AG20443 (cell line): ENCODE measurements at places on chromosomes 7 and 10.

DNA sequence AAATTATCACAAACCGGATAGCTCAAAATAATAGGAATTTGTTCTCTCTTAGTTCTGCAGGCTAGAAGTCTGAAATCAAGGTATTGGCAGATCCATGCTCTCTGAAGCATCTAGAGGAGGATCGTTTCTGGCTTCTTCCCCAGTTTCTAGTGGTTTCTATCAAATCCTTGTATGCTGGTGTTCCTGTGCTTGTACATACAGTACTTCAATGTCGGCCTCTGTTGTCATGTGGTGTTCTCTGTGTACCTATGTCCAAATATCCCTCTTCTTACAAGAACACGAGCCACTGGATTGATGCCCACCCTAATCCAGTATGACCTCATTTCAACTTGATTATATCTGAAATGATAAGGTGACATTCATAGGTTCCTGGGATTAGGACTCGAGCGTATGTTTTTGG, 9.8 kb upstream of the TAX1BP1 start:
- no peak for DNase-seq

DNA sequence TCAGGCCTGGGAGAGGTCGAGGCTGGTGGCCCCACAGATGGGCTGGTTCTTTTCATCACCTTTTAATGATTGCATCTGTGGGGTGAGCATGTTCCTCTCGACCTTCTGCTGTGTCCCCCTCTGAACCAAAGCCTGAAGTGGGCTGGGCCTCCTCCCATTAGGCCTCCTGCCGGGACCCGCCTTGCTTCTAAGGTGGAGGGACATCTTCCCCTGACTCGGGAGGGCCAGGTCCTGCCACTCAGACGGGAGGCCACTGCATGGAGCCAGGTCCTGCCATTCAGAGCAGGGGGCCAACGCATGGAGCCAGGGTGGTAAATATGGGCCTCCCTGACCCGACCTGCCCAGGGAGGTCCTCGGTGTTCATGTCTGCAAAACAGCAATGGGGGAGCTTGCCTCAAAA, 188.4 kb downstream of the EBF3 start:
- no peak for DNase-seq

GRCh38 chr7:91374321-91374989, 110.2 kb downstream of the FZD1 start:
- DNase-seq, result no peak

- DNase-seq, result no peak
These were observed 590.2 kb downstream of the MAGI2 start for GRCh38 chr7:78863281-78863680.

DNA sequence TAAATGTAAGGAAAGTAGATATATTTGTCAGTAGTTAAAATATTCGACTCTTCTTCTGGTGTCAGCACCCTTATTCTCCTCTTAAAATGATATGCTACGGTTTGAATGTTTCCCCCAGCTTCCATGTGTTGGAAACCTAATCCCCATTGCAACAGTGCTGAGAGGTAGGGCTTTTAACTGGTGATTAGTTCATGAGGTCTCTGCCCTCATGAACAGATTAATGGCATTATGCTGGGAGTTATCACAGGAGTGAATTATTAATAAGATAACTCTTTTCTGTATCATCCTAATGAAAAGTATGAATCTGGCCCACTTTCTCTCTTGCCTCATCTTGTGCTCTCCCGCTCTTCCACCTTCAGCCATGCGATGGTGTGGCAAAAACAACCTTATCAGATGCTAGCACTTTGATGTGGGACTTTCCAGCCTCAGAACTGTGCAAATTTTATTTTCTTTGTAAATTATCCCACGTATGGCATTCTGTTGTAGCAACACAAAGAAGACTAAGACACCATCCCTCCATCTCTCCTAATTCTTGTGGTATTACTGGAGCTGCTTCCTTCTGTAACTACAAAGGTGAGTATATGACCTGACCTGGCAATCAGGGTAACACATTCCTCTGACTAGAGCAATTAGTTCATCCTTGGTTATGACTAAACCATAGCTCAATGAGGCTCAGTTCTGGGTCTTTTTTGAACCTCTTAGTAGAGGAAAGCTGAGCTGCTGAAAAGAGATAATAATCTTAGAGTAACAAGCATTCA, 171.1 kb upstream of the TMEM196 start:
- DNase-seq, result no peak

GRCh38 chr7:94417306-94417705, 22.6 kb downstream of the COL1A2 start:
- no peak for DNase-seq

GRCh38 chr7:42143711-42144600, 93.1 kb downstream of the GLI3 start:
- peak; percentile 61 for DNase-seq

GRCh38 chr10:74910241-74910975, 84.0 kb downstream of the KAT6B start:
- DNase-seq, result no peak

DNA sequence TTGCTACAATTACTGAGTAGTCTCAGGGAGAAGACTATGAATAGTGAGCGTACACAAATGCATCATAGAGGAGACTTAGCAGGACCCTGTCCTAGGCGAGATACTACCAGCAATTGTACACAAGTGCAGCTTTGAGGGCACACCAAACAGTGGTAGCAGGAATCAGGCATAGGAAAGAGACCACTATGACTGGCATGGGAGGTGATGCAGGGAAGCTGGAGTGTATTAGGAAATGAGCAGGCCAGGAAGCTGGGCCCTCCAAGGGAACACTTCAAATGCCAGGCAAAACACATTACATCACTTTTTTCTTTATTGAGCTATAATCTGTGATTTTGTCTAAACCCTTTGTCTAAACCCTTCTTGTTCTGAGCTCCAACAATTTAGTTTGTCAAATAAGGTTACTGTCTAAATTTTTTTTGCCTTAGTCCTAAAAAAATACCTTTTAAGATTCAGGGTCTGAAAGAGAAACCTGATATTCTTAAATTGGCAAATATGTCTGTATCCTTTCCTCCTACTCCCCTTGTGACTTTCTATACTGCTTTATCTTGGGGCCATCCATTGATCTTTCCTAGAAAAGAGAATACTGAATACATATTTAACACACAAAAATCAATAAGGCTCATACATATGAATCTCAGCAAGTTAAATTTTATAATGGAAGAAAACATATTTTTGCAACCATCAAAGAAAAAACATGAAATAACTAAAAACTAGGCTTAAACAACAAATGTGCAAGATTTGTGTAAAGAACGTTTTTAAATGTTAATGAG, 193.8 kb upstream of the PHYHIPL start:
- DNase-seq, result no peak

DNA sequence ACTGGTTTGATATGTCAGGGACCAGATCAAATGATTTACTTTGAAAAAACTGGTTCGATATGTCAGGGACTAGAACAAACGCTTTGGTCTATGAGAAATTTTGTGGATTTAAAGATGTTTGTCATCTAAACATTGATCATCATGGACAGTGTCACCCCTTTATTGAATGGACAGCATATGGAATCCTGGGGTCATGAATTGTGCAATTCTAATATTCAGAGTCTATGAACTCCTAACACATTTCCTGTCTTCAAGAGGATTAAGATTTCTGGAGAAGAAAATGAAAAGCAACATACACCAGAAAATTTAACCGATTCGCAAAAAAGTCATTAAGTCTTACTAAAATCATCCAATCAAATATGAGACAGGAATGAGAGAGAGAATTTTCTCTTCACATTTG, 106.4 kb upstream of the FAM133B start:
- no peak for DNase-seq

GRCh38 chr10:124464028-124464965, 2.7 kb downstream of the LHPP start:
- DNase-seq, result no peak

- no peak for DNase-seq
These were observed 63.1 kb downstream of the VWA2 start for GRCh38 chr10:114301951-114302710.

DNA sequence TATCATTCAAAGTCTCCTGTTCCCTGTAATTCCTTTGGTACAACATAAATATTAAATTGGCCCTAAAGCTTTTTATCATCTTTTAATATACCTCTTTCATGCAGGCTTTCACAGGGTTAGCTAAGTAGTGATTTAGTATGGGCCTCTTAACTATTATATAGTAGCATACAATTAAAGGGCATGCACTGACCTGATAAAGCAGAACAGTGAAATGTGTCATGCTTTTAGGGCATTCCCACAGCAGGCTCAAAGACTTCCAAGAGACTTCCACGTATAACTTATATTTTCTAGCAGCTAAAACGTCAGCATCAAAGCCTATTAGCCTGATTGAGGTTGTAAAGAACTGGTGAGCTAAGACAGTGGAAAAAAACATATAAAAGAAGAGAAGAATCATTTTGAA, 35.3 kb downstream of the SAMD8 start:
- DNase-seq, result no peak

- DNase-seq, result no peak
These were observed 15.3 kb downstream of the HIP1 start for GRCh38 chr7:75723444-75723843.

DNA sequence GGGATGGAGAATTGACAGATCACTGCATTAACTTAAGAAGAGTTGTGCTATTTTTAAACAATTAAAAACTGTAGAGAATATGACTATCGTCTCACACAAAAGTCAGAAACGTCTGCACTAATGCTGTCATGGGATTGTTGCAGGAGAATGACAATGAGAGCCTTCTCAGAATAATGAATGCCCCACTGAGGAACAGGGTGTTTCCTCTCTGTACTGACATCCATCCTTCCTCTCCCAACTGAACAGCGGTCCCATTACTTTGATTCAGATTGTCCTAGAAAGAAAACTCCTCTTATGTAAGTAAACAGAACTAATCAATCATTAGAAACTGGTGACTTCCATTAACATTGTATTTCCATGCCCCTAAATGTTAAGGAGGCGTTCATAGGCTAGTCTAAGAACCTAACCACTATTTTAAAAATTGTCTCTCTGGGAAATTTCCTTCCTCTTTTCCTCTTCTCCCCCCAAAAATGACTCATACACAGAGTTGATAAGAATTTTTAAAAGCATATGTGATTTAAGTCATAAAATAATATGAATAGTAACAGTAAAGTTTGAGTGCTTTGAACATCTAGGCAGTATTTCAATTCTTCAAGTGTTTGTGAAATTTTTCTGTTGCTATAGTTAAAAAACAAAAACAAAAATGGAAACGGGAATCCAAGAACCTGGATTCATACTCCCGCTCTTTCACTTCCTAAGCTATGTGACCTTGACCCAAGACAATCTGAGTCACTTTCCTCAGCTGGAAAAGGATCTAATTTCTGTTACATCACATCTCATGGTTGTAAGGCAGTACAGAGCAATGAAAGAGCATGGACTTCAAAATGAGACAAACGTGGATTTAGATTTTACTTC, 12.7 kb upstream of the MACC1 start:
- DNase-seq, result peak; percentile 70

DNA sequence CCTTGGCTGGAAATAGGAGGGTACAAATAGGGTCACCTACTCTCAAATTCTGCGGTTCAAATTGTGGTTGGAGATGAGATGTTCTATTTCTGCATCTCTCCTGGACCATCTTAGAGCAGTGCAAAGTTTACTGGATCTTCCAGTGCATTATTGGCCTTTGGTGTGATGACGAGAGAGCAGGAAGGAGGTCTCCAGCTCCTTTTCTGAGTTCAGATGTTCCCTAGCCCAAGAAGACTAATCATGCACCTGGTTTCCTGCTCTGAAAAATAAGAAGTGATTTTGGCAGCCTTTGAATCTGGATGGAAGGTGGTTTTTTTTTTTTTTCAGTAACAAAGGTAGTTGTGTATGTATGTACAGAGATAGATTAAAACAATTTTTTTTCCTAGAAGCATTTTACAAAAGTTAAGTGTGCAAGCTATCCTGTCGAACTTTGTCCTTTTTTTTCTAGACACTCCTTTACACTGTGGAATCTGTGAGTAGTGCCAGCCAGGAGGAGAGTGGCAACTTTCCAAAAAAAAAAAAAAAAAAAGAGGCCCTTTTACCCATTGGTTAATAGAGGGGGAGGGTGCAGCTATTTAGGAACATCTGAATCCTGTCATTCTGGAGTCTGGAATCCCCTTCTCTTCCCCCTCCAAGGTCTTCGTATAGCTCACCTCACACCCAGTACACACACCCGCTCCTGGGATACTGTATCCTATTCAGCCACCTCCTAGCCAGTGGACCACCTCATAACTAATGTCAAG, 26.3 kb downstream of the PAPSS2 start:
- DNase-seq, result no peak

- DNase-seq, result no peak
These were observed 51.1 kb downstream of the HYCC1 start for GRCh38 chr7:22962775-22963350.

GRCh38 chr7:73865738-73866445, 4.9 kb downstream of the TMEM270 start:
- DNase-seq, result peak; percentile 81

DNA sequence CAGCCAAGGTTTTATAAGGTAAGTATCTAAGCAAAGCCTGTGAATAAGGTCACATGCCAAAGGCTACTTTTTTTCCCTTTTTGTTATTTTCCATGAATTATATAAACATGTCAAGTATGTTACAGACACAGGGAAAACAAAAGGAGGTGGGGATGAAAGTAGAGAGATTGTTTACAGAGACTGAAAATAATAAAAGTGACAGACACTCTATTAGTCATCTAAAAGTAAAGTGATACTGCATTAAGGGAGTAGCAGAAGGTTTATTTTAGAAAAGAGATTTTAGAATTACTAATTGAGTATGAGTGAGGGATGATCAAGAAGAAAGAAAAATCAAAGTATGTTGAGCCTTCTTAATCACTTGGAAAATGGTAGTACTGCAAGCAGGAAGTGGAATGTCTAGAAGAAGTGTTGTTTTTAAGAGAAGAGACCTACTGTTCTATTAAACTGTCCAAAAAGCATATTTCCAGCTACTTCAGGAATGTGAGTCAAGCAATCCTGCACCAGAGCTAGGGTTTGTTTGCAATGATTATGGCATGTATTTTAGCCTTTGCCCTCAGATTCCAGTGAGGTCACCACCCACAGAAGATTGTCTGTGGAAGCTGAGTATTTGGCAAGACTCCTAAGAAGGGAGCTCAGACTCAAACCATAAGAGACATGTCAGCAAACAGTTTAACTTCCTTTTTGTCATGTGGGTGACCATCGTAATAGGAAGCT, 177.9 kb upstream of the PLXDC2 start:
- peak; percentile 78 for DNase-seq

DNA sequence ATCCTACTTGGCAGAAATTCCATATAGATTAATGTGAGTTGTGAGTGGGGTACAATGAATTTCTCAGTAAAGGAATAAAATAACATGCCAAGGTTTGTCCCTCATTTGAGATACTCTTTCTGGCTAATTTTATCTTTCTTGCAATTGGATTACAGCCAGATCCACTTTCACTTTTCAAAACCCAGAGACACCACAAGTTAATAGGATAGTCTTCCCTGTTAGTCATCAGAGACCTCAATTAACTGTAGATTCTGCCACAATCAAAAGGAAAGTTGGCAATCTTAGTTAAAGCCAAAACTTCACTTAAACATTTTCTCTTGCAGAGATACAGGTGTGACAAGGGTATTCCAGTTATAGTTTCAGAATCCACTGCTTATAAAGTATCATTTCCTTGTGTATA, 91.4 kb upstream of the PHYHIPL start:
- DNase-seq, result no peak

GRCh38 chr10:72663971-72664370, 28.0 kb upstream of the MCU start:
- no peak for DNase-seq

- DNase-seq, result no peak
These were observed 196.7 kb downstream of the PRKG1 start for GRCh38 chr10:51270936-51271530.

GRCh38 chr10:60937784-60938654, 6.0 kb downstream of the RHOBTB1 start:
- peak; percentile 28 for DNase-seq
